ENCODE measurements at places on chromosomes 3 and 15.
A peak's percentile ranks its signal among the peaks of the same experiment; 100 is the strongest.

- DNase-seq = no peak
These were observed 36.0 kb upstream of the NR1I2 start for GRCh38 chr3:119745942-119746341.

GRCh38 chr3:11327619-11328018 lies 55.4 kb downstream of the ATG7 start:
- no peak for DNase-seq

GRCh38 chr3:187101184-187102072 lies 37.9 kb downstream of the RPL39L start:
- DNase-seq = peak; percentile 9

DNA sequence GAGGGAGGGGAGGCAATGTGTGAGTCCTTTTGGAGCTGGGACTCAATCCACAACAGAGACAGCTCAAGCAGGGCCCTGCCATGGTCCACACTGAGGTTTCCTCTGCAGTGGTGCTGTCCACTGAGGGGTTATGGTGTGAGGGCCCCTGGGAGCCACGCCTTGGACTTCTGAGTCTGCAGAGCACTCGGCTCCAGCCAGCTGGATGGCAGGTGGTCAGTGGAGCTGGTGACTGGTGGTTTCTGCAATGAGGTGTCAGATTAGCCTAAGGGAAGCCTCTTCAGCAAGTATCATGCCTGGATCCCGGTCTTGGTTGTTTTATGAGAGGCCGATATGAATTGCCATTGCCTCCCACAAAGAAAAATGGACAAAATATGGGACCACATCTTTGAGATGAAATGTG lies 21.7 kb downstream of the LSM3 start:
- no peak for DNase-seq

- no peak for DNase-seq
These were observed 151.4 kb downstream of the THRB start for GRCh38 chr3:24343084-24343783.

DNA sequence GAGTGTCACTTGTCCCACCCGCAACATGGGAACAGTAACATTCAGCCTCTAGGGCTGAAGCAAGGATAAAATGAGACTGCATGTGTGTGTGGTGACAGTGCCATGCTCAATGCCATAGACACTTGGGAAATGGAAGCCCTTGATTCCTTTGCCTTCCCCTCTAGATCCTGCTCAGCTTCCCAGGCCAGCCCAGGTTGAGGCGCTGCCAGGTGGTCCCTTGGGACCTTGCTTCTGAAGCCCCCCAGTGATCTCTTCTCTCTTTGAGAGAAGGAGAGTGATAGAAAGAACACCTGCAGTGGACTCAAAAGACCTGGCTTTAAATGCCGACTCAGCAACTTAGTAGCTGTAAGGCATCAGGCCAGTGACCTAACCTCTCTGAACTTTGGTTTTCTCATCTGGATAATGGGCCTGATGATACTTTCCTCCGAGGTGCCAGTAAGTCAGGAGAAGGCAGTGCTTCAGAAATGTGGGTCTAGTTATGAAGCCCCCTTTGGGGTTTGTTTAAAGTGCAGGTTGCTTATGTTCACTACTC lies 144.5 kb downstream of the RPLP1 start:
- no peak for DNase-seq

GRCh38 chr3:134464689-134465365 lies 21.0 kb downstream of the ANAPC13 start:
- no peak for DNase-seq

- DNase-seq = no peak
These were observed 34.8 kb downstream of the NMNAT3 start for GRCh38 chr3:139642996-139643395.

GRCh38 chr3:52254608-52255007 lies 9.0 kb downstream of the PPM1M start:
- DNase-seq = no peak

DNA sequence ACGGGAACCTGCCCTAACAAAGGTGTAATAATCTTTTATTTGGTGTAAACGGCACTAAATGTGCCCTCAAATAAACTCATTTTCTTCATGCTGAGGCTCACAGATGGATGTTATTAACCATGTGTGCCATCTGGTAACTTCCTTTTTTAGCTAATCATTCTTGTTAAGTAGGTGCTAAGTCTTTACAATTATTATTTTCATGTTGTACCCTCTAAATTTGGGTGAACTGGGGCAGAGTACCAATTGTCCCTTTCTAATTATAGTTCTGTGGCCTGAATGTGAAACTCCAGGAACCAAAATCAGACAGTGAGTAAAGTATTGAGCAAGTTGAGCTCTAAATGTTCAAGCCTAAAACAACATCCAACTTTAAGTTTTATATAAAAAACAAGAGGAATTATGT lies 220.7 kb upstream of the CADM2 start:
- no peak for DNase-seq
